ENCODE measurements at places on chromosomes 13 and 19. TPM values are rescaled to one million over a fixed set of nuclear protein-coding genes. Genes with fewer than 3 reads are reported as not detected.

Gene SIGLEC8
- not detected for total RNA-seq

Gene ZNF558
- 30.5 TPM for total RNA-seq

Gene ERICH4
- not detected for total RNA-seq

Gene ZNF776
- total RNA-seq: 14.0 TPM

Gene LILRA2
- not detected for total RNA-seq

Gene CDX2
- total RNA-seq: not detected

Gene ZFP28
- 7.4 TPM for total RNA-seq

Measured in bronchial epithelial cell (primary cell).